Sciatic nerve (tissue), 2 donors: ENCODE measurements at places on chromosomes 4 and X.
A peak's percentile ranks its signal among the peaks of the same experiment; 100 is the strongest.

- DNase-seq: no peak
Measured at GRCh38 chr4:26223155-26223554, 97.7 kb upstream of the RBPJ start.

DNA sequence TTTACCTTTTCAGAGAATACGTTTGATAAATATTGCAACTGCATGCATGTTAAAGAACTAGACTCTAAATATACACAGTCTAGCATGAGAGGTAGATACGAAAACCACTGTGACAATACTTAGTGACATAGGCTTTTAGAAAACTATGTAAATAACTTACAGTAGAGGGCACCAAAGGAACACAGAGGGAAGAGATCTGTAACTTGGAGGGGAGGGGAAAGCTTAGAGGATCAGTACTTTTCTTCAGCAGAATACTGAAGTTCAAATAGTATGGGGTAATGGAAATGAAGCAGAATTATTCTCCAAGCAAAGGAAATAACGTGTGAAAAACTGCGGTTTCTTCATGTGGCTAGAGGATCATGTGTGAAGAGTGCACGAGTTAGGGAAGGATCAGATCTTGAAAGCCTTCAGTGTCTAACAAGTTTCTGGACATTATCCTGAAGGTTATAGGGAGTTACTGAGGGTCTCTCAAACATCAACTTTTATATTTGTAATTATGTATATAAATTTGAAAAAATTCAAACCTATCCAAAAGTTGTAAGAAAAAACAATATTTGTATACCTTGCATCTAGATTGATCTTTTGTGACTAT is 264.3 kb downstream of the NPFFR2 start:
- no peak for DNase-seq

- no peak for DNase-seq
Measured at GRCh38 chr4:74157154-74157553, 764 bp upstream of the MTHFD2L start.

GRCh38 chrX:54808109-54808604 is 612 bp downstream of the MAGED2 start:
- peak; percentile 91 for DNase-seq

DNA sequence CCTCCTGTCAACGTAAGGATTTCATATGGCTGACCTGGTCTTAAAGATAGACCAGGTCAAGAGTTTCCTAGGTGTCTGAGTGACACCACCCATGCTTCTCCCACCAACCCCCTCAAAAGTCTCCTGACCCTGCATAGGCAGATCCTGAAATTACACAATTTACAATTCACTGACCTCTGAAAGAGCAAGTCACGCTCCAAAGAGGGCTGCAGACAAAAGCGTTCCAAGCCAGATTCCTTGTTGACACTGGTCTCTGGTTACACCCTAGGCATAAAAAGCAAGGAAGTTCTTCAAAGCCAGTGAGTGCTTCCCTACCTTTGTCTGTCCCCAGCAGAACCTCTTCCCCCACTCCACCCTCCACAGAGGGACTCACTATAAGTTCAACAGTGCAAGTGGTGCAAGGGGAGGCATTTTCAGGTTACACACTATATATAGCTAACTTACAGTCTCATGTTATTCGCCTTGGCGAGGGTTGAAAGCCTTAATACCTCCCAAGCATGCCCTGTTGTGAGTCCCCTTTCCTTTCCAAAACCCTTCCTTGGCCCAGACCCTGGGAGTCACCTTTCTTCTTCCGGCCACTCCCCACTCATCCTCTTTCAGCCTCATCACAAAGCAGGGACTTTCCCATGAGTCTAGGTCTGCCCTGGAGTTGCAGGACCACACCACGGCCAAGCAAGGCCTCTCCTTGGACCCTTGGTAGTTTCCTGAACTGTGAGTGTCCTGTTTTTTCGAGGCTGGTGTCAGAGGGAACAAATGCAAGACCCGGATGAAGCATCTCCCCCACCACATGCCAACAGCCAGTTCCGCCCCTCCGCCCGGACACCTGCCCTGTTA is 58.0 kb upstream of the KLF3 start:
- no peak for DNase-seq

- no peak for DNase-seq
Measured at GRCh38 chr4:17664755-17665154, 50.3 kb downstream of the MED28 start.

GRCh38 chr4:80090090-80090489 is 17.1 kb upstream of the ANTXR2 start:
- no peak for DNase-seq
